ENCODE measurements at places on chromosomes 6 and 20.

DNA sequence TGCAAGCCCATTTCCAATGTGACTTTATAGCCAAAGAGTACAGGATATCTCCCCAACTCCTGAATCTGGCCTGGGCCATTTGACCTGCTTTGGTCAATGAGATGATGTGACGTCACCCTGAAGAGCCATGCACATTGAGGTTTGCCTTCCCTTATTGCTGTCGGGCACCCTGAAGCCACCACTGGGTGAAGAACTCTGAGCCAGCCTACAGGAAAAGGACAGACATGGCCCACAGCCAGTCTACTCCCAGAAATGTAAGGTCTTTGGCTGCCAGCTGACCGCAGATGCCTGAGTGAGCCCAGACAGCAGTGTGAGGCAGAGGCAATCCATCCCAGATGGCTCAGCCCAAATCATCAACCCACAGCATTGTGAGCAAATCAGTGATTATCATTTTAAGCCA, 3.7 kb upstream of the SYNDIG1 start:
- DNase-seq, result no peak

GRCh38 chr20:20207291-20207690, 155.0 kb downstream of the CFAP61 start:
- DNase-seq, result no peak

DNA sequence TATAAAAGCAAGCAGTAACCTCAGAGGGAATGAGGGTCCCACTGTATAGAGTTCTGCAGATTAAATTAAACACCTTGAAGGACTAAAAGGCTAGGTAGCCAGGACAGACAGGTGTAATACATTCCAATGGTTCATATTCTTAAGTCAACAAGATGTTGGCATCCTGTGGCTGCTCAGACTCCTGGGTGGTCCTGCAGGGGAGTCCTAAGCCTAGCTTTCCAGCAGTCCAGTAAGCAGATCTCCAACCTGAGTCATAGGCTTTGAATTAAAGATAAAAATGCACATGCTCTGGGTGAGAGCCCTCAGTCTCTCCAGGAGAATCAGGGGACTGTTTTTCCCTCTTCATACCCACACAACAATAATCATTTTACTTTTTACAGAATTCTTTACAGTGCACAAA, 307.3 kb upstream of the SUPT3H start:
- no peak for DNase-seq

DNA sequence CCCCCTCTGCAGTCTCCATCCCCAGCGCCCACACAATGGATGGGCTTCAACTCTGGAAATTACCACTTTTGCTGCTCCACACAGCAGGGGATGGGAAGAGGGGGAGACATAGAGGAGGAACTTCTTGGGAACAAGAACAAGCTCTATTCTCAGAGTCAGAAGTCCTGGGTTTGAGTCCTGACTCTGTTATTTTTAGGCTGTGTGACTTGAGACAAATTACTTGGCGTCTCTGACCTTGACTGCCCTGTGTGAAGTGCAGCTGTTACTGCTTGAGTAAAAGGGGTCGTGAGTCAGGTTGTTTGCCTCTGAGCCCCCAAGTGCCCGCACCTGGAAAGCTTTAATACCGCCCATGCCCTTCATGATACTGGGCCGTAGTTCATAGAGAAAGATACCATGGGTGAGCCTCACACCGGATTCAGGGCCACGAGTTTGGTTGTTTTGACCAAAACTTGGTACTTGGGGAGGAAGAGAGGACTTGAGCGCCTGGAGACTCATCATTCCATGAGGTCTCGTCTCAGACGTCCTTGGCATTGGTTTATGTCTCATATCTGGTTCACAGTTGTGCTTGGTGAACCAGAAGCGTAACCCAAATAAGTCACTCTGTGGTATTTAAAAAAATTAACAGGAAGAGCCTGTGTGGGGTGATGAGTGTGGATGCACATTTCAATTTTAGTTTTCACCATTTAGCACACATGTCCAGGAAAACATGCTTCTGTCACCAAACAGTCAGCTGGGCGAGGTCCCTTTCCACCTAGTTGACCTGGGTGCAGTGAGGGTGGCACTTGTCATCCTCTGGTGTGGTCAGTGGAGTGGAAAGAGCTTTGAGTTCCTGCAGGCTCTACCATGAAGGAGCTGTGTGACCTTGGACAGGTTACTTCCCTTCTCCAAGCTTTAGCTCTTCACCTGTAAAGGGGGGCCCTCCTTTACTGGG, 75.6 kb downstream of the CDC5L start:
- no peak for DNase-seq

DNA sequence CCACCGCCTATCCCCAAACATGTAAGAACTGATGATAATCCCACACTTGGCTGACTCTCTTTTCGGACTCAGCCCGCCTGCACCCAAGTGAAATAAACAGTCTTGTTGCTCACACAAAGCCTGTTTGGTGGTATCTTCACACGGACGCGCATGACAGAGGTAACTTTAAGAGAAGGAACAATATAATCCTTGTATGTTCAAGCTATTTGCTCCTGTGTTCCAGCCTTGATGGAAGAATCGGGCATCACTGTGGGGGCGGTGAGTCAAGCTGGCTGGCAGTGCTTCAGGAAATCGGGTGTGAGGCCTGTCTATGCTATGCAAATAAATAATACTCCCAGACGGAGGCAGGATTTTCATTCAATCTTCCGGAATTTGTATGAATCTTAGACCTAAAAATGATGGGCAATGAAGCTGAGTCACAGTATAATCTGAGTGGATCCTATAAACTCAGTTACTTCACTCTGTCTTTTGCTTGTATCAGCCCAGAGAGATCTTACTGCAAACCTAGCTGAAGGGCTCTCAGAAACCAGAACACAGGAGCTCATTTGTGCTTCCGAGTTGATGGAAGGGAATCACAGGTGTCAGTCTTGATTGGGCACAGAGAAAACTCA, 45.2 kb upstream of the NT5E start:
- no peak for DNase-seq

DNA sequence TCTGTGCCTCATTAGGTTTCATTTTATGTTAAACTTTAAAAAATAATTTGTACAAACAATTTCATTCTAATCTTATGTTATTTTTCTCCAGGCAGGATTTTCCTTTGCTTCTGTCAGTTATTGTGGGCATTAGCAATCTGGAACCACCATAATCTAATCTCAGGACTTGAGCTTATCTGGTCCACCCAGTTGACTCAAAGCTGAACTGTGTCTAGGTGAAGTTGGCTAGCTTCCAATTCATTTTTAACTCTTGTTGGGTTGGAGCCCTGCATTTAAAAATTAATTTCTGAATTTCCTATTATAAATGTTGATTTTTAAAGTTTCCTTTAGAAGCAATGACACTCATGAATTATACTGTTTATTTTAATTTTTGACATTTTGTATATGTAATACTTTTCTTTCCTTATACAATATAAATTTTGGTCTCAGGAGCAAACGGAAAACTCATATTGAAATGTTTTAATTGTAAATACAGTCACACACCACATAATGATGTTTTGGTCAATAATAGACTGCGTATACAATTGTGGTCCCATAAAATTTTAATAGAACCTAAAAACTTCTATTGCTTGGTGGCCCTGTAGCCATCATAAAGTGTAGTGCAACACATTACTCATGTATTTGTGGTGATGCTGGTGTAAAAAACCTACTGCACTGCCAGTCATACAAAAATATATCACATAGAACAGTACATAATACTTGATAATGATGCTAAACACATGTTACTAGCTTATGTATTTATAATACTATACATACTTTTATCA, 121.3 kb downstream of the CLVS2 start:
- no peak for DNase-seq

DNA sequence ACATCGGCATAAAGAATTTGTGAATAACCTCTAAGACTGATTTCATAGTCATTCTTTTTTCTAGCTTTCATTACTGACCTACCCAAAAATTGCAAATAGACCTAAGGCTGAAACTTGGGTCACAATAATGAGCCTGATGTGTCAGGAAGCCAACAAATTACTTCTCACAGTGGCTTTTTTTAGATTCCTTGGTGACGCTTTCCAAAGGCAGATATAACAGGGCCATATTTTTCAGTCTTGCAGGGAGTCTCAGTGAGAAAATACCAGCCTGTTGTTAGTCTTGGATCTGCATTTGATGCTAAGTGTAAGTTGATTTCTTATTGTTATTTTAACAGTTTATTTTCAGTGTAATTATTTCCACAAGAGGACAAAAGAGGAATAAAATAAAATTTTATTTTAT, 179.7 kb downstream of the KHDC1L start:
- DNase-seq, result no peak

DNA sequence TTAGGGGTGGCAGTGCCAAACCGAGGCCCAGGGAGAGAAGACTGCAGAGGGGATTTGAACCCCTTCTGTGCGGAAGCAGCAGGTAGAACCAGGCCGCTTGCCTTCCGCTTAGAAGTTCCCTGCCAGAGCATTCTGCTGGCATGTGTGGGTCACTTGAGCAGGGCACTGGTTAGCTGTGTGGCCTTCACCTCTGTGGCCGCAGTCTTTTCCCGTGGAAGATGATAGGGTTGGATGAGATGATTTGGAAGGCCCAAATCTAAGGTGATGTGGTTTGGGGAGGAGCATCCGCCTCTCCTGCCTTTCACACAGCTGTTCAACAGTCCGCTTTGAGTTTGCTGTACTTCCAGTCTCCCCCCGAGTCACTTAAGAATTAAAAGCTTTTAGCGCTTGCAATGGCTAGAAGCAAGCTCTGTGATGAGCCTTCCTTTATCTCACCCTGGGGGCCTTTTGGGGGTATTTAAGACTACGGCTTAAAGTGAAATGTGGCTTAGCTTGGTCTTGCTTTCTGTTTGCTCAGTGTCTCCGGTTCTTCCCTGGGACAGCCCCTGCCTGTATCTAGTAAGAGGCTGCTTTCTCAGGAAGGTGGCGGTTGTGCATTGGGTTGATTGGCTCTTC, 743 bp downstream of the CMTR1 start:
- peak; percentile 49 for DNase-seq

- DNase-seq, result no peak
Measured at GRCh38 chr6:37481711-37482605, 17.7 kb downstream of the CCDC167 start.

DNA sequence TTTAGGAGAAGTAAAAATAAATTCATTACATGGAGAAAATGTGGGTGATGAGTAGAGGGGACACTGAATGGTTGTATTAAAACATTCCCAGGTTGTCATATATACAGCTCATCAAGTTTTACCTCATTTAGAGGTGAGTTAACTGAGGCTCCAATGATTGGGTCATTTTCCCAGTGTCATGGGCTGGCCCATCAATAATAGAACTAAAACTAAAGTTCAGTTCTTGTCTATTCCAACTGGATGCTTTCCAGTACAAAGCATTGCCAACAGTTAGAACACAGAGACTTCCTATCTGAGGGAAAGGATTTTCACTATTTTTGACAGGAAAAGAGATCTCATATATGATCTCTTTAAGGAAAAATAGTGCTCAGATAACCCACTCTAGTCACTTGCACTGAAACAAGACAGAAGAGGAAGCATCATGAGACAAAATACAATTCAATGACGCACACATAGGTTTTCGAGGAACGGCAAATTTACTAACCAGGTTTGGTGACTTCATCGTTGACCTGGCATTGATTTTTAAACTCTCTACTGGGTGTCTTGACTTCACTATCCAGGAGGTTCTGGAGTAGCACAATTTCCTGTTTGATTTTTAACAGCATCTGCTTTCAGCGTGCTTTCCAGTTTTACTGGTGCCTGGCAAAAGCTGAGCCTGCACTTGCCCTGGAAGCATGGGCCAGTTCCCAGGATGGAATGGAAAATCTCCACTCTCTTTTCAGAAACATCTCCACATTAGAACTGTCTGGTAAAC, 195.5 kb upstream of the FBXL4 start:
- DNase-seq, result no peak

GRCh38 chr6:114142258-114142657, 171.3 kb upstream of the HDAC2 start:
- no peak for DNase-seq

Data from activated CD4-positive, alpha-beta T cell treated with anti-CD3 and anti-CD28 coated beads, Interleukin-2, amount 50 U/mL, for 48 hours (primary cell).